Left kidney (tissue), 8 donors: ENCODE measurements at places on chromosomes 2 and 18. TPM values are rescaled to one million over a fixed set of nuclear protein-coding genes. Genes with fewer than 3 reads are reported as not detected.
A peak's percentile ranks its signal among the peaks of the same experiment; 100 is the strongest.

- no peak for DNase-seq
These were observed 422.5 kb upstream of the PIK3C3 start for GRCh38 chr18:41532344-41533086.

GRCh38 chr2:96564563-96564962 lies 28.0 kb downstream of the ARID5A start:
- no peak for DNase-seq

DNA sequence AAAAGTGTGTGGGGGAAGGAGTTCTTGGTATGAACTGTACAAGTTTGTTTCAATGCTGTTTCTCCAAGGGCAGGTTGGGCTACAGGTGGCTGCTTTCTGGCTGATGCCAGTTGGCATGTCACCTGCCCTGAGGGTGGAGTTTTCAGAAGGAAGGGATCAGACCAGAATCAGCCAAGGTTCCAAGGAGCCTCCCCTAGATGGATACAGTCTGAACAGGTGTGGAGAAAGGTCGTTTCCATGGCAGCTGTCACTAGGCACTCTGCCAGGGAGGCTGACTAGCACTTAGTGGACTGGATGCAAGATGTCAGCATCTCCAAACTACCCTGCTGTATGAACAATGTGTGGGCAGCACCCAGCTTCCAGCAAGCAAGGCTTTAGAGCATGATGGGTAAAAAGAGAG lies 444.4 kb upstream of the HNRNPA3 start:
- no peak for DNase-seq

DNA sequence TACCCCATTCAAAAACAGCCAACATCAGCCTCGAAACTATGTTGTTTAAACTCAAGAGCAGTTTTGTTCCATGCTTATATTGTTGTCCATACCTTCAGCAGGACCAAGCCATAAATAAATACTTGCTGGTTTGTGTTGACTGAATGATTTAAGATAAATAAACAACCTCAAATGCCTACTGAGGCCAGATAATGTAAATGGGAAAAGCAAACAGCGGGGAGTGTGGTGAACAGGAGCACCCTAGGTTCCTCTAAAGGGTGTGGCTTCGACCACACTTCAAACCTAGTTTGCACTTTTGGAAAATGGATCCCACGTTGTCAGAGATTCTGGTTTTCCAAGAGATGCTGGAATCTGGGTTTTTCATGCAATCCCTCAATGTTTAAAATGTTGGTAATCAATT lies 1.7 kb upstream of the PMAIP1 start:
- DNase-seq: no peak

- peak; percentile 73 for DNase-seq
These were observed 2.1 kb downstream of the GULP1 start for GRCh38 chr2:188293601-188294351.

DNA sequence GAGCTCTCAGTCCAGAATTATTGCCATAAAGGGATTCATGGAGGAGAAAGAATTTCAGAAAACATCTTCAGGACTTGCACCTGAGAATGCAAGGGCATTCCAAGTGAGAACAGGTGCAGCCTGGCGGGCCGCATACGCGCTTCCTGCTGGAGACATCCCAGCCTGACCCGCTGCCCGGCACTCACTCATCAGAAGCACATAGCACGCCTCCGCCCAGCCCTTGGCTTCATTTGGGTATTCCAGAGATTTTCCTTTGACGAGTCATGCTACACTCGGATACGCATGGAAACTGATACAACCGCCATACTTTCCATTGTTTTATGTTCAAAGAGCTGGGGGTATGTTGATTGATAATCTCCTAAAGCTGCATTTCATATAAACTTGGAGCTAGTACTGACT lies 228.0 kb upstream of the ID2 start:
- DNase-seq: no peak

- DNase-seq: no peak
These were observed 3.8 kb downstream of the DLX2 start for GRCh38 chr2:172098650-172099471.

GRCh38 chr18:72973841-72974240 lies 106.1 kb upstream of the NETO1 start:
- no peak for DNase-seq

Gene SLC5A7
- polyA plus RNA-seq: 1.3 TPM

Gene CREG2
- polyA plus RNA-seq: 0.65 TPM

Gene UCN
- 0.65 TPM for polyA plus RNA-seq

DNA sequence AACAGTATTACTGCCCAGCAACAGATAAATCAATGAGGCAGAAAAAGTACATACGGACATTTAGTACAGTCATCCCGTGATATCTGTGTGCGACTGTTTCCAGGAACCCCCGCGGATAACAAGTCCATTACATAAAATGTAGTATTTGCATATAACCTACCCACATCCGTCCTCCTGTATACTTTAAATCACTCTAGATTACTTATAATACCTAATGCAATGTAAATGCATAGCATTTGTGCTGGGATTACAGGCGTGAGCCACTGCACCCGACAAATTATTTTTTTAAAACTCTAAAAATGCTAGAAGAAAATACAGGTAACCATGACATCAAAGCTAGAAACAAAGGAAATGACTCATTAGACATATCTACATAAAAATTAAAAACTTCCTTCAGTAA lies 91.6 kb downstream of the FAM161A start:
- DNase-seq: no peak

GRCh38 chr18:42925036-42925435 lies 190.4 kb downstream of the RIT2 start:
- no peak for DNase-seq

Gene ABCG5
- 0.63 TPM for polyA plus RNA-seq

GRCh38 chr2:53130441-53130943 lies 637.1 kb upstream of the CHAC2 start:
- DNase-seq: no peak

GRCh38 chr2:69948032-69948962 lies 13.1 kb downstream of the ASPRV1 start:
- peak; percentile 18 for DNase-seq

DNA sequence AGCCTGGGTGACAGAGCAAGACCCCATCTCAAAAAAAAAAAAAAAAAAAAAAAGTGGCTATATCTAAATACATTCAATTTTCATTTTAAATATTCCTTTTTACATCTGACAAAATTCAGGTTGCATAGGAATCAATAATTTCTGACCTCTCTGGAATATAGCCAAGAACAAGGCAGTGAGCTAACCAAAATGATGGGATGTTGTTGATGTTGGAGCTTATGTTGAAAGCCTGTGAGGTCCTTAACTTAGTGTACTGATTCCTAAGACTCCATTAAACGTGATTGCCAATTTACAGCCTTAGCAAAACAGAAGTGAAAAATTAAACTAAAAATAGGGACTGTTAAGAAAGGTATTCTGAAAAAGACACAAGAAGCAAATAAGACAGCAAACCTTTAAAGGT lies 109.6 kb downstream of the MEP1B start:
- DNase-seq: no peak

- DNase-seq: no peak
These were observed 1.9 kb downstream of the COA5 start for GRCh38 chr2:98606431-98606830.

Gene TRMT61B
- 30.4 TPM for polyA plus RNA-seq

Gene EFR3B
- polyA plus RNA-seq: 9.9 TPM

DNA sequence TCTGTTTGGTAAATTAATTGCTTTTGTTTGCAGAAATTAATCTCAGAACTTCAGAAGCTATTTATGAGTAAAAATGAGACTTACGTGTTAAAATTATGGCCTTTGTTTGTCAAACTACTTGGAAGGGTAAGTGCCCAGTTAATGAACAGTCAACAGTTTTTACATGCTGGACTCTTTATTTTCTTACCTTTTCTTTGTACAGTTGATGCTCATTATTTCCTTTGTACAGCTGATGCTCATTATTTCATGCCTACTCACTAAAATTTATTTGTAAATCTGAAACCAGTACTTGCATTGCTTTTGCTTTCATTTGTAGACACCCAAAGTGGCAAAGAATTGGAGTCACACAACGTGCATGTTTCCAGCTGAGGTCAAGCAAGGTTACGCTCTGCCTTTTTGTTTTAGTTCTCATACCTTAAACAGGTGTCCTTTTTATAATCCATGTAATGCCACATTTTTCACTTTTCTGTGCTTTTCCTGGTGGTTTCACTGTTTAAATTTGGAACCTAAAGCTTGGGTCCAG lies 13.3 kb downstream of the RIF1 start:
- no peak for DNase-seq

DNA sequence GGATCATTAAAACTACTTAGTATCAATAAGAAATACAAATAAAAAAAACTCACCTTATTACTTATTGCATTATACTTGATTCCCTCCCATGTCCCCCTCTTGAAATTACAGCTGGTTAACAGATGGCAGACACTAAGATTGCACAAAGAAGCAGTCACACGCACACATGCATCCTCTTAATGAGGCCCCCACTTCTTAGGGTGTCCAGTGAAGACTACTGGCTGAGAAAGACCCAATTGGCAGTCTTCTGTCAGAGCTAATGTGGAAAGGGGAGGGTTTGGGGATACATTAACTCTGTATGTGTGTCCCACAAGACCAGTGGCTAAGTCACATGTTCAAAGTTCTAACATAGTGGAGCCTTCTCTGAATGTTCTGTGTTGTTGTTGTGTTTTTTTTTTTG lies 210.7 kb downstream of the MTX2 start:
- no peak for DNase-seq

Gene IWS1
- 86.2 TPM for polyA plus RNA-seq

Gene DPP10
- polyA plus RNA-seq: 17.1 TPM

- no peak for DNase-seq
These were observed 362.2 kb upstream of the KCNH7 start for GRCh38 chr2:163200741-163201140.

DNA sequence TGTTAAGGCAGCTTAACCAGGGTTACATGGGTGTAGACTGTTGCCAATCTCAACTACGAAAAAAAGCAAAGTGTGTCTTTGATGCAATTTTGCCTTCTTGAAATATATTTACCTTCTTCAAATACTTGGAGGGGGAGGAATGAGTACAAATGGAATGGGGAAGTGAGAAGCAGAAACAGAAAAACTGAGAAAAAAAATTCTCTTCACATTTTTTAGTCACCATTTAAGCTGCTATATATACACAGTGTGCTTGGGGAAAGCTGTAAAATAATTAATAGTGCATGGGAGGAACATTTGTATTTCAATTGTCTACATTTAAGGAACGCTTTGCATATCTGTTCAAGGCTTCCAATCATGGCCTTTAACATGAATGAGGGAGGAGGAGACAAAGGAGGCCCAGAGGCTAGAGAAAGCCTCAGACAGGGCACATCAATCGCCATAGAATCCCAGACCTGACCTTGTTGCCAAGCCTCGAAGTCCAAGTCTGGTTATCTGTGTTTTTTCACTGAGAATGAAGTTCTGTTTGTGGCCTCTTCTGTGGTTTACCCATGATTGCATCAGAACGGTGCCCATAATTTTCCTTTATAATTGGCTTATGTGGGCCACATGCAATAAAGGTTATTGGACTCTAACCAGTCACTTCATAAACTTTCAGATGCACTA lies 158.6 kb downstream of the PIK3C3 start:
- DNase-seq: no peak

DNA sequence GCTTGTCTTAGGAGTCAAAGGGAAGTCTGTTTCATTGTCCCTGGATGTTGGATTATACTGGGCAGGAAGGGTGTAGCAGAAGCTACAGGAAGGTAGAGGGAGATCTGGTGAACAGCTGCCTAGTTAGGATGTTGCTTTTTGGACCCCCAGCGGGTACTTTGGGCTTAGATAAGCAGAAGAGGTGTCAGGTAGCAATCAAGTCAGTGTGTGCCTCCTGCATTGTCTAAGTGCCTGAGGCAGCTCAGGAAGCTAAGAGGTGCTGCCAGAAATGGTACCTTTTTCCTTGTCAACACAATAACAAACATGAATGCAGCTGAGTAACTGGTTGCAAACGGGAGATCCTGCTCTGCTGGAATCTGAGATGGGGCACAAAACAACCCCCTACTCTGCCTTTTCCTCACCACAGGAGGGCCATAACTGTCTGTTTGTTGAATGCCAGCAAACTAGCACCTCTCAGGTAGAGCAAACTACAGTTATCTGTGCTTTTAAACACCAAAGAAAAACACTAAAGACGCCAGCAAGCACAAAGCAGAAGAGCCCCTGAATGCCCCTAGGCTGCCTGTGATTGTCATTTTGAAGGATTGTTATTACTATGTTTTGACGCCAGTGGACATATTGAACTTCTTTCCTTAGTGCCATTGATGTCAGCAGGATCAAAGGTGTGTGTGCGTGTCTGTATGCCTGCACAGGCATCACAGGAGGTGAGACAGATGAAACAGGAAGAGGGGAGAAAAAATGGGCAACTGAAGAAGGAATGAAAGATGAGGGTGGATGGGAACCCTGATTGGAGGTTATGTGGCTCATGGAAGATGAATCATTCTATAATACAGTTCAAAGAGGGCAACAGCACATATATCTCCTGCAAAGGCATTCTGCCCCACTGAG lies 151.4 kb downstream of the ETAA1 start:
- no peak for DNase-seq

- no peak for DNase-seq
These were observed 20.7 kb upstream of the GYPC start for GRCh38 chr2:126635281-126635680.

Gene PDE1A
- 24.0 TPM for polyA plus RNA-seq

Gene LGALSL
- 41.8 TPM for polyA plus RNA-seq

DNA sequence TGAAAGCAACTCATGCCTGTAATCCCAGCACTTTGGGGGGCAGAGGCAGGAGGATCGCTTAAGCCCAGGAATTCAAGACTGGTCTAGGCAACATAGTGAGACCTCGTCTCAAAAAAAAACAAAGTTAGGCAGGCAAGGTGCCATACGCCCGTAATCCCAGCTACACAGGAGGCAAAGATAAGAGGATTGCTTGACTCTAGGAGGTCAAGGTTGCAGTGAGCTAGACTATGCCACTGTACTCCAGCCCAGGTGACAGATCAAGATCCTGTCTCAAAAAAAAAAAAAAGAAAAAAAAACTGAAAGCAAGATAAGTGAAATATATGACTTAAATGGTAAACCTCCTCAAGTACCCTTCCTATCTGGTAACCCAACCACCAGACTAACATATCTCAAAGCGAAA lies 59.8 kb downstream of the USP34 start:
- no peak for DNase-seq

DNA sequence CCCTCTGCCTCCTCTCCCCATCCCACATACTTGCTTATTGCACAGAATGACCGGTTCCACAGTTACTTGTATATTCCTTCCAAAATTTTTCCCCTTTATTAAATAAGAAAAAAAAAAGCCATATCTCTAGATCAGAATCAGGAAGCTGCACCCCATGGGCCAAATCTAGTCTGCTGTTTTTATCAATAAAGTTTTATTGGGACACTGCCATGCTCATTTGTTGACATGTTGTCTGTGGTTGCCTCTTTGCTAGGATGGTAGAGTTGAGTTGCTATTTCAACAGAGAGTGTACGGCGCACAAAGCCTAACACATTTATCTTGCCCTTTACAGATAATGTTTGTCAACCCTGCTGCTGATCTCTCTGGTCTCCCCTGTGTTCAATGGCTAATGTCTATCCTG lies 15.8 kb upstream of the PIEZO2 start:
- DNase-seq: no peak

Gene GATA6
- 7.3 TPM for polyA plus RNA-seq

- no peak for DNase-seq
These were observed 31.3 kb downstream of the OSBPL1A start for GRCh38 chr18:24366328-24366727.
